ENCODE measurements at places on chromosomes 1 and 21.

DNA sequence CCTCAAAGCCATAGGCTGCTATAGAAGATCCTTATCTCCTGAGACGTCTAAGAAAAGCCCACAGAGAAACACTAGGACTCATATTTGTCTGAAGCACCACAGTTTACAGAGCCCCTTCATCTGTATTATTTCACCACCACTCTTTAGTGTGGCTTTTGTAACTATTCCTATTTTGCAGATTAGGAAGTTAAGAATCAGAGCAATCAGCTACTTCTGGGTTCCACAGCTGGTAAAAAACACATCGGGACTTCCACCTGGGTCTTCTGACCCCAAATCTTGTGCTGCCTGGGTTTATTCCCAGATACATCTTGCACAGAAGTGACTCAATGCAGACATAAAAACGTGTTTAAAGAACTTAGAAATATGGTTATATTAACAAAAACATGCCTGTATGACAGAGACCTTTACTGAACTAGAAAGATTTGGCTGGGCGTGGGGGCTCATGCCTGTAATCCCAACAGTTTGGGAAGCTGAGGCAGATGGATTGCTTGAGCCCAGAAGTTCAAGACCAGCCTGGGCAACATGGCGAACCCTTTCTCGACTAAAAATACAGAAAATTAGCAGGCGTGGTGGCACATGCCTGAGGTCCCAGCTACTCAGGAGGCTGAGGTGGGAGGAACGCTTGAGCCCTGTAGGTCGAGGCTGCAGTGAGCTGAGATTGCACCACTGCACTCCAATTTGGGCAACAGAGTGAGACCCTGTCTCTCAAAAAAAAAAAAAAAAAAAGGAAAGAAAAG, 40.9 kb downstream of the ELK4 start:
- no peak for DNase-seq

- DNase-seq: no peak
These were observed 12.5 kb downstream of the SLX9 start for GRCh38 chr21:44952116-44952928.

GRCh38 chr1:200982071-200982945, 41.2 kb downstream of the KIF21B start:
- DNase-seq: no peak

DNA sequence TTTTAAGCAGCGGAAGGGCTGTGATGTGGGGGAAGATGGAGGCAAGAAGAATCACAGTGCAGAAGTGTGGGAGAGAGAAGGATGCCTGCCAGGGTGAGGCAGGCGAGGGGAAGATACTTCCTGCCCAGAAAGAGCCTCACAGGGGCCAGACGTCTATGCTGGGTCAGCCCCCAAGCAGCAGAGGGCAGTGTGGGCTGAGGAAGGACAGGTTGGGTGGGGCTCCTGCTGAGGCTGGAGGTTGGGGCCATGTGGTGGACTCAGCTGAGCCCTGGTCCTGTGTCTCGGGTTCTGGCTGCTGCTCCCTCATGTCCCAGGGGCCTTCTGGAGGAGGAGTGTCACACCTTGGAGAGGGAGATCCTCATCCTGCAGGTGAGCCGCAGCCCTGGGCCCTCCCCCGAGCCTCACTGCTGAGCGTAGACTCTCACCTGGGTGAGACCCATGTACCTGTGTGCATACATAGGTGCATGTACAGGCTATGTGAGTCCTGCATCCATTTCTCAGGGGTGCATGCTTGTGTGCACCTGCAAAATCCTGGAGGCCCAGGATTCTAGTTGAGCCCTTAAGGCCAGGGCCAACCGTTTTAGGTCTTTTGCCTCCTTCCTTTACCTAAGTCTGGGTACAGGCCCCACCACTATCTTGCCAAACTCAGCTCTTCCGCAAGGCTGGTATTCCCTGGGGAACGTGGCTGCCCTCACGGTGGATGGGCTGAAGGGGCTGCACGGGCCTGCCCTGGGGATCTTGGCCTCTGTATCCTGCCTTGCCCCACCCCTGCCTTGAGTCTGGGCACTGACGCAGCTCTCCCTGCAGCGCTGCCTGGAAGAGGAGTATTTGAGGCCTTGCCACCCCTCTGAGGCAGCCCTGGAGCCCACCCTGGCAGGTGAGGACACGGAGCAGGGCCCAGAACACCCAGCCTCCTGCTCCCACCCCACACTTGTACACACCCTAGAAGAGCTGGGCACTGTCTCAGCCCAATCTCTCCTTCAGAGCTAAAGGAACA, 3.7 kb downstream of the CCDC24 start:
- no peak for DNase-seq

DNA sequence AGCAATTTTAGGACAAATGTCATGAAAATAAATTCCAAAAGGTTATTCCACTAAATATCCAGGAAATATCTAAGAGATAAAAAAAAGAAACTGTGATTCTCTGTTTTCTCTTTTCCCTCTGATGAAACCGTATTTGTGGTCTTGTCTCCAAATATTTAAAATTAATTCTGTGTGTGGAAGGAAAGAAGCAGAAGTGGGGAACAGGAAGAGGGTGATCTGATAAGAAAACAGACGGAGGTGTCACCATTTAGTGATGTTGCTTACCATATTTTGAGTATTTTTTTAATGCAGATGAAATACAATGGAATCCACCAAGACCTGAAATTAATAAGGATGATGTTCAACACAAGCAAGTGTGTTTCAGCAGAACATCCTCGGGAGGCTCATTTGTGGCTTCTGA, 29.6 kb downstream of the CLCA1 start:
- no peak for DNase-seq

- DNase-seq: no peak
These were observed 66.4 kb downstream of the ANKRD13C start for GRCh38 chr1:70288166-70288565.

DNA sequence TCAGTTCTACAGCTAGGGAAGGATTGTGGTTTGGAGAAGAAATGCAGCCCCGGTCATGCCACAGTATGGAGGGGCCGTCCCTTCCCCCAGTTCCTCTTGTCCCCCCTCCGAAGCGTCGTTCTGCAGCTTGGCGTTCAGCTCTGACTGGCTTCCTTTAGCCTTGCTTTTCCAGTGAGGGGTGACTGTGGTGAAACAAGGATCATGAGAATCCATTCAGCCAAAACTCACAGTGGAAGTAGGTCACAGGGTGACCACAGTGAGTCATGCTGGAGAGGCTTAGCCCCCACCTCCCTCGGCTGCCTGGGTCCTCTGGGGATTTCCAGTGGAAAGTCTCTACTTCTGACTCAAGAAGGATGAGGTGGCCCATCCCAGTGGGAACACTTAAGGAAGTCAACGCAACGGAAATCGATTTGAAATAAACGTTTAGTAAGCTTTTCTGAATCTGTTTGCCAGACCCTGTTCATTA, 37.3 kb upstream of the COL6A2 start:
- DNase-seq: no peak

DNA sequence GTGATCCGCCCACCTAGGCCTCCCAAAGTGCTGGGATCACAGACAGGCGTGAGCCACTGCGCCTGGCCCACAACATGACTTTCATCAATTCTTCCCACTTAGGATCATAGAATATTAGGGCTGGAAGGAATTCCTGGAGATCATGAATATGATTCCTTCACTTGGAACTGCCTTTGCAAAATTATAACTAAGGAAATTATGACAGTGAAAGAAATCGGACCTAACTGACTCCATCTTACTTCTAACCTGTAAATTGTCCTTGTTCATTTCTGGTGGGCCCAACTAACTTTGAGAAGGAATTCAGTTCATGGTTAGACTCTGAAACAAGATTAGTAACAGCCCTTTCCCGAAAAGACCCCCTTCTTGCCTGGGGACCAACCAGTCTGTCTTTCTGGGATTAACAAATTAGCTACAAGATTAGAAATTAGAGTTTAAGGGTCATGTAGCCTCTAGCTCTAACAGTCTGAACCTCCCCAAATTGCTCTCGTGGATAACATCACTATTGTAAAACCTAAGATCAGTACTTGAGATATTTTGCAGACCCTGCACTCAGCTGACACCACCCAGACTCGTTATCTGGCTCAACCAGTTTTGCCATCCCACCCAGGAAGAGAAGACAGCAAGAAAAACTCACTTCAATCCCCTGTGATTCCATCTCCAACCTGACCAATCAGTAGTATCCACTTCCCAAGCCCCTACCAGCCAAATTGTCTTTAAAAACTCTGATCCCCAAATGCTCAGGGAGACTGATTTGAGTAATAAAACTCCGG, 14.7 kb downstream of the ZBTB8OS start:
- DNase-seq: no peak

GRCh38 chr21:41769111-41769510, 2.3 kb upstream of the RIPK4 start:
- no peak for DNase-seq

DNA sequence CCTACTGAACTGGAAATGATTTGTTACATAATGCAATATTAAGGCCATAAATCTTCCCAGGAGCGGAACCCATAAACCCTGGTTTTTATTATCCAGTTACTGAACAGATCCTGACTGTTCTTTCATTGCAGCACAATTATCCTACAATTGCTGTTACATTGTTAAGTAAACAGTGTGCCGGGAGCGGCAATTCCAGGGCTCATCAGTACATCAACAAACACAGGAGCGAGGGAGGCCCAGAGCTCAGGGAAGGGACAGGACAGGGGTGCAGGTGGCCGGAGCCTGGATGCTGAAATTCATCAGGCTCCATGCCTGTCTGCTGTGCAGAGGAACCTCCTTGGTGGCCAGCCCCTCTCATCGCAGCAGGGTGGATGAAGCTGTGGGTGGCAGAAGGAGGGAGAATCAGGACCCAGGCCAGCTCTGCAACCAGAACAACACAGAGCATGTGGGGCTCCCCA, 544.7 kb downstream of the NPHP4 start:
- DNase-seq: no peak

DNA sequence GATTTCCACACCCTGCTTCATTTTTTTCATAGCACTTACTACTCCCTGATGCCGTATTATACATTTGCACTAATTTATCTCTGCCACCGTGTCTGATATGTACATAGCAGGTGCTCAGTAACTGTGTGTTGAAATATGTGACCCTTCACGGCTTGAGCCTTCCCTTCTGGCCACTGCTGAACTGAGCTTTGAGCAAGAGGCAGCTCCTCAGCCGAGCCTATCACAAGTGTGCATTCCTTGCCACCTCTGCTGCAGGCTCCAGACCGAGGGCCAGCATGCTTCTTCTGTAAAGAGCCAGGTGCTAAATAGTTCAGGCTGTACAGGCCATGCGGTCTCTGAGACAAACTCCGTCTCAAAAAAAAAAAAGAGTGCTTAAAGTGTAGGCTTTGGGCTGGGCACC, 22.6 kb downstream of the PLEKHM2 start:
- DNase-seq: no peak

DNA sequence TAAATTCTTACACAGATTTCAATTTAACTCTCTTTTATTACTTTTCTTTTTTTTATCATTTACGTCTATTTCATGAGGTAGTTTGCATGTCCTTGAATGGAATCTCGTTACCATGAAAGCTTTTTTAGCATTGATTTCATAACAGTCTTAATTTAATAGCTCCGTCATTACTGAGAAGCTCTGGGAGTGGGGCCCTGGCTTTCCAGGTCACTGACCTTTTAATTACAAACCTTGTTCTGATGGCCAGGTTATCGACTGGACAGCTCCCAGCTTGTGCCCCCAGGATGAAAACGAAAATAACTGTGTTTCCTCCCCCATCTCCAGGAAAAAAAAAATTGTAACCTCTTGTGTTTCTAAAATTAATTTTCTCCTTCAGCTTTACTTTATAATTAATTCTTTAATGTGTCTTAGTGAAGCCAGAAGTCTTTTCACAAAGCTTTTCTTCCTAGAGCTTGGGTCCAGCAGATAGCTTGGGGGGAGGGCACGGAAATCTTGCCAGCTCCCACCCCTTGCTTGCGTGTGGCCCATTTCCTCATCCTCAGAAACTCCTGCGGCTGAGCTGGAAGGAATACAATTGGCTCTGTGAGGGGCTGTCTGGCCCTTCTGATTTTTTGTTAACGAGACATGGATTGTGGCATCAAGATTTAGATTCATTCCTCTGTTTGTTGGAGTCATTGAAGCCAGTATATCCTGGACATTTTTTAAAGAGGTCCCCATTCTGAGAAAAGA, 65.7 kb downstream of the PEX14 start:
- DNase-seq: no peak

DNA sequence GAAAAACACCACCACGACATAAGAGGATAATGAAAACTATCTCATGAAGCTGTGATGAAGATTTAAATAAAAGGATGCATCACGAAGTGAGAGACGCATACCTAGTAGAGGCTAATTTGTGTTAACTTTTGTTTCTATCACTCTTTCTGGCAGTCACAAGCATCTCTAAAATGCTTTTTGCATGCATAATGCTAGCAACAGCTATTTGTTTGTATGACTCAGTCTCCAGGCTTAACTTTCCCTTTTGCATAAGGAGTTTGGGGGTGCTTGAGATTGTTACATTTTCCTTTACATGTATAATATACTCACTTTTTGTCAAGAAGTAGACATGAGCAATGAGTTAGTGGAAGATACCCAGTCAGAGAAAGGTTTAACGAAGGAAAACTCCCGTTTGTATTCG, 385.4 kb downstream of the DISC1 start:
- no peak for DNase-seq

- no peak for DNase-seq
These were observed 42.1 kb upstream of the EDARADD start for GRCh38 chr1:236351875-236352573.

DNA sequence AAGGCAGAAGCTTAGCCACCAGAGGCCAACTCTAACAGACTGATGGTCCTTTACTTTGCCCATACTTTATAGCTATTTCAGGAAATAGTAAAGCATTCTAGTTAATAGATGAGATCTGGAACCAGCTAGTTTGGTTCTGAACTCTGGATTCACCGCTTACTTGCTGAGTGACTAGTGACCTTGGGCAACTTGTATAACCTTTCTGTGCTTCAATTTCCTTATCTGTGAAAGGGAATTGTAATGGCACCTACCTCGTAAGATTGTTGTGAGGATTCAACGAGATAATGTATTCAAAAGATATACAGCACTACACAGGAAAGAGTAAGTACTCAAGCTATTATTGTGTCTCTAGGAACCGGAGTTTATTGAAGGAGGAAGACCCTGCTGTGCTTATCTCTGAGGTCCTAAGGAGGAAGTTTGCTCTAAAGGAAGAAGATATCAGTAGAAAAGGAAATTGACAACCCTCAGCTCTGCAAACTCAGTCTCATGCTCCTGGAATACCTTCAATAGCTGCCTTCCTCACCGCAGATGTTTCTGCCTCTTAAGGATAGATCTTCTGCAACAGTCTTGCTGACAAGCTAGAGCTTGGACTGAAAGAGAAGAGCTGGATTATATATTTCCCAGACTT, 11.9 kb downstream of the MTFR1L start:
- no peak for DNase-seq

DNA sequence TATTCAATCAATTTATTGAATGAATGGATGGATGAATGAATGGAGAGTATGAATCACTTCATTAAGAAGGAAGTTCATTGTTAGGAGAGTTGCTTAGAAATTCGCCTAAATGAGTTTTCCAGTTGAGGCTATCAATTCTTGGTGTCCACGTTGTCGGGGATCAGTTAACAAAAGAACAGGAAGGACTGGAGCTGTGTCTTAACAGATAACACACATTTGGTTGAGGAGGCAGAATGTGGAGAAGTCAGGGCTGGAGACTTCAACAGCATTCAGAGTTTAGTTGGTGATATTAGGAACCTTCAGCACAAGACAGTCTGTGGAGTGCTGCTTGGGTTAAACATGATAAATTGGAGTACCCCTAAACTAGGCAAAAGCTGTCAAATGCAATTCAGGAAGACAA, 33.7 kb downstream of the ZBTB18 start:
- no peak for DNase-seq

All from activated CD4-positive, alpha-beta T cell treated with anti-CD3 and anti-CD28 coated beads, Interleukin-2, amount 10 ng/mL, durations not matched to agents 24 days and 14 days (primary cell).